Right lung (tissue), 10 donors: ENCODE measurements at places on chromosomes 1 and 21.

- DNase-seq = no peak
Measured at GRCh38 chr1:212062832-212063438, 27.4 kb downstream of the DTL start.

- DNase-seq = no peak
Measured at GRCh38 chr1:85467929-85468540, 3.1 kb upstream of the DDAH1 start.

DNA sequence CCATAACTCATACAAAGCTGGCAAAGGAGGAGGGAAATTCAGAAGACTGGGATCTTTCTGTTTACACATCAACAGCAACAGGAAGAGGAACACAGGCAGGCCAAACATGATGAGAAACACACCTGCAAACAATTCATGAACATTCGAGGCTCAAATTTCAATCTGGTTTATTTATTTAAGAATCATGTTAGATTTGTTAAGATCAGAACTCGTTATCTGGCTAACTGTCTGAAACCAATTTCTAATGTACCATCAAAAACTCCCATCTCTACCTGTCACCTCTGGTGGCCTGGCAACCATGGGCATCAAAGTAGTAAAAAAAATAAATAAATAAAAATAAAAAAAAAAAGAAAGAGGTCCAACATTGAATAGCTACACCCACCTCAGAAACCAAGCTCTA, 9.8 kb downstream of the LBR start:
- no peak for DNase-seq

DNA sequence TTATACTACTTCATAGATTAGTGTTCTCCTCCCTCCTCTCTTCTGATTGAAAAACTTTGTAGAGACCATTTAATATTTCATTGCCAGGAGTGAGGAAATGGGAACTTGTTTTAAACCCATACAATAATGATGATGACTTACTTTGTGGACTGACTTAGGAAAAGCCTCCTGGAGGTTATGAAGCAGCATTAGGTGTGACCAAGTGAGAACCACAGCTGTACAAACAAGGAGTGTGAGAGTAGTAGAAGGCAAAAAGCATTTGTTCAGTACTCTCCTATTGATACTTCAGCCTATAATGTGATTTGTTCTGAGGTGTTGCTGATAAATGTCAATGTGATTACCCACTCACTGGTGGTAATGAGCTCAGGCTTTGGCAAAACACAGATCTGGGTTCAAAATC, 8.4 kb downstream of the TIPRL start:
- no peak for DNase-seq

DNA sequence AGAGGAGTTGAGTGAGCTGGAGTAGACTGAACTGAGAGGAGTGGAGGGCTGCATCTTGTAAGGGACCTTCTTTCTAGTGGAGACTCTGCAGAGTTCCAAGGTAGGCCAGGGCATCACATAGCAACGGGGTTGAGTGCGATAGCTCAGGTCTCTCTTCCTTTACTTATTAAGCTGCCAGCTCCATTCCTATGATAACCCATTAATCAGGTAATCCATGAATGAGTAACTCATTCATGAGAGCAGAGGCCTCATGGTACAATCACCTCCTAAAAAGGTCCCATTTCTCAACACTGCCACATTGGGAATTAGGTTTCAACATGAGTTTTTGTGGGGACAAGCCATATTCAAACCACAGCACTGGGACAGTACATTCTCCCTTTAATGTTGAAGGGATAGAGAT, 21.3 kb downstream of the VN1R5 start:
- no peak for DNase-seq

- no peak for DNase-seq
Measured at GRCh38 chr1:40316595-40317393, at the start of gene COL9A2. Gene COL9A2 (minus strand): TSS chr1:40317286. CDS start chr1:40317197, 89 bp downstream.

GRCh38 chr1:203440771-203441170, 34.8 kb upstream of the PRELP start:
- DNase-seq = peak; percentile 72

- DNase-seq = no peak
Measured at GRCh38 chr1:109094377-109094803, 3.8 kb downstream of the TMEM167B start.

GRCh38 chr21:45487161-45487806, 55.0 kb downstream of the SLC19A1 start:
- no peak for DNase-seq

GRCh38 chr1:34057347-34058130, 107.5 kb downstream of the CSMD2 start:
- no peak for DNase-seq

DNA sequence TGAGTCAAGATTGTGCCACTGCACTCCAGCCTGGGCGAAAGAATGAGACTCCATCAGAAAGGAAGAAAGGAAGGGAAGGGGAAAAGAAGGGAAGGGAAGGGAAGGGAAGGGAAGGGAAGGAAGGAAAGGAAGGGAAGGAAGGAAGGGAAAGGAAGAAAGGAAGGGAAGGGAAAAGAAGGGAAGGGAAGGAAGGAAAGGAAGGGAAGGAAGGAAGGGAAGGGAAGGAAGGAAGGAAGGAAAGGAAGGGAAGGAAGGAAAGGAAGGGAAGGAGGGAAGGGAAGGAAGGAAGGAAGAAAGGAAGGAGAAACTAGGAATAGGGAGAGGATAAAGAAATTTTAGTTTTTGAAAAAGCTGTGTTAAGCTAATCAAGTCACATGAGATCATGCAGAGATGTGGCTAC, 33.4 kb upstream of the NID1 start:
- no peak for DNase-seq

DNA sequence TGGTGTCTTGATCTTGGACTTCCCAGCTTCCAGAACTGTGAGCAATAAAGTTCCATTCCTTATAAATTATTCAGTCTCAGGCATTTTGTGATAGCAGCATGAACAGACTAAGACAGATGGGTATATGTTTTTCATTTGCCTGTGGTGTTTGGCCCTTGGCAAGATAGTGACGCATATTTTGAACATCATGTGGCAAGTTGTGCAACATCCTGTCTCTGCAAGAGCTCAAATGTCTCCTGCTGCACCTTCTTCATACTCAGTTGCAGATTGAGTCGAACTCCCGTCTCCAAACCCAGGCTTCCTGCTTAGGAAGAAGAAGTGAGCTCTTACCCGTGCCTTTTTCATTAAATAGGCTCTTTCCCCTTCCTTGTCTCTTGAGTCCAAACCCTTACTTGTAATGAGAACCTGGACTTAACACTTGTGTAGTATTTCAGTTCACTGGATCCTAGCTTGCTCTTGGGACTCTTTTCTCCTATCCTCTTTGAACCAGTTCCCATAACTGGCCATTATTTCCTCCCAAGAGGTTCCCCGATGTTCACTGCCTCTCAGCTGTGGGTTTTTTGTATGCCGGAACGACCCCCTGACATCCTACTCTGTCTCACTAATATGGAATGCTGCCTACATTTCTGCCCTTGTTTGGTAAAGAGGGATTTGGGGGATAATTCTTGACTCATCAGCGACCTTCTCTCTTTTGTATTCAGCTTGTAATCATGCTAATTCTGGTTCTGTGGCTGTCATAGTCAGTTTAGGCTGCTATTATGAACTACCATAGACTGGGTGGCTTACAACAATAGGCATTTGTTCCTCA, 125.0 kb upstream of the KCNK2 start:
- no peak for DNase-seq

GRCh38 chr1:235073331-235073967, 55.2 kb downstream of the TOMM20 start:
- DNase-seq = no peak

DNA sequence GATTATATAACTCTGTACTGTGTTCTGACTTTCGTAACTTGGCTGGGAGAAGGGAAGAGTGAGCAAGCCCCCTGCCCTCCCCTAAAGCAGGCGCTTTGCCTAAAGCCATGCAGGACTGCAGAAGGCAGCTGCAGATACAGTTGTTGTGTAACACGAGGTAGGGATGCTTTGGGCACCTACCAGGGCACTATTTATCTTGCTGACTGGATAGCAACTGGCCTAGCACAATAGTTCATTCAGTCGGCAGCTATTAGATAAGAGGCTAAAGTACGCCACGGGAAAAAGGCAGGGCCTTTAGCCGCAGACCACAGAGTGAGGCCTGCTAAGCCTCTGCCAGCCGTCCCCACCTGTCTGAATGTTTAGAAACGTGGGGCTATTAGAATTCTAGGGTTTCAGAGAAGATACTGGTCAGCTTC, 80.9 kb downstream of the TTC3 start:
- no peak for DNase-seq

DNA sequence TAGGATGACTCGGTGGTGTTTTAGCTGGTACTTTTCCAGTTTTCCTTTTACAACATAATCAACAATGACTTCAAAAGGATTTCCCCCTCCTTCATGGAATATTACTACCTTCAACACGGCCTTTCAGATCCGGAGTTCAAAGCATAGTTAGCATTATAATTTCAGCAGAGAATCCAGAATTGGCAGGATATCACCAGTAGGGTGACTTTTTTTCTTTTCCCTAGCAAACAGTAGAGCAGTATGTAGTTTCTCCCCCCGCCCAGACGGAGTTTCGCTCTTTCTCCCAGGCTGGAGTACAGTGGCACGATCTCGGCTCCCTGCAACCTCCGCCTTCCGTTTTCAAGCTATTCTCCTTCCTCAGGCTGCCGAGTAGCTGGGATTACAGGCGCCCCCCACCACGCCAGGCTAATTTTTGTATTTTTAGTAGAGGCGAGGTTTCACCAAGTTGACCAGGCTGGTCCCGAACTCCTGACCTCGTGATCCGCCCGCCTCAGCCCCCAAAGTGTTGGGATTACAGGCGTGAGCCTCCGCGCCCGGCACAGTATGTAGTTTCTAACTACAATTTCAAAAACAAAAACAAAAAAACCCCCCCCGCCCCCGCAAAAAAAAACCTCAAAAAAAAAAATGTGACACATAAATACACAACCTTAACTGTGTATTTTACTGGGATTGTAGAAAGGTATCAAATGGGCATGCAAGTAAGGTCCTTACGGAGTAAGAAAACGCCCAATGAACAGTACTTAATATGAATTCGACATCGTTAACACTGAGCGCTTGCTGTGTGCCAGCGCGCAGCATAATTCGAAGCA, 1.5 kb upstream of the COX20 start:
- DNase-seq = peak; percentile 73

- no peak for DNase-seq
Measured at GRCh38 chr1:248844526-248844925, 6.5 kb downstream of the ZNF672 start.

DNA sequence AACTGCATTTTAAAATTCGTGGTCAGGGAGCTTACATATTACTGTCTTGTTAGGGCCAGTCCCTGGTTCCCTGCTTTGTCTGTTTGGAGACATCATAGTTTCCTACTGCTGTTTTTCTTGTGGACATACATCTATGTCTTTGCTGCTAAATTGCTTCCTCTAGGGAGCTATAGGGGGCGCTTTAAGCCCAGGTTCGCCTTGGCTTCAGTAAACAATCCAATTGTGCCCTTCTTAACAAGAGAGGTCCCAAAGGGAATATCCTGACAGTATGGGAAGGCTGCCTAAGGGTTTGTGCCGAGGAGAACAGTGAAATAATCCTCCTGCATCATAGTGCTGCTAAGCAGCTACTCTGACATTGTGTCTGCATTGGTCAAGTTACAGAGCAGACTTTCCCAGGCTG, 112.5 kb downstream of the USH2A start:
- DNase-seq = no peak

- no peak for DNase-seq
Measured at GRCh38 chr1:222384531-222384930, 163.4 kb downstream of the HHIPL2 start.

- DNase-seq = no peak
Measured at GRCh38 chr1:58788259-58788658, 4.4 kb upstream of the JUN start.

DNA sequence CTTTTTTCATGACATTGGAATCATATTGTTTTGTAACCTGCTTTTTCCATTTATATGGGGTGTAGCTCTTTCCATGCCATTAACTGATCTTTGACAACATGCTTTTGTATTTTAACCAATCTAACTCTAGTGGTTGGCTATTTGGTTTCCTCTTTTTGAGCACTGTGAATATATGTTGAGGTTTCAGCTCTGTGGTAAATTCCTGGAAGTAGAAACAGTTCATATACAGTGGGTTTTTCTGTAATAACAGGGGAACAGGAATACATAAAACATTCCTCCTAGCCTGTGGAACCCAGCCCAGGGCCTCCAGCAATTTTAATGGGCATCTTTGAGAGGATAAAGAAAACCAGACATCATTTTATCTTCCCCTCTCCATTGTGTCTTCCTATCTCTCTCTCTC, 17.4 kb downstream of the AZIN2 start:
- DNase-seq = no peak

GRCh38 chr1:22826604-22827580, 116.3 kb downstream of the EPHB2 start:
- peak; percentile 56 for DNase-seq

- no peak for DNase-seq
Measured at GRCh38 chr21:28100366-28100765, 892.3 kb downstream of the LTN1 start.

DNA sequence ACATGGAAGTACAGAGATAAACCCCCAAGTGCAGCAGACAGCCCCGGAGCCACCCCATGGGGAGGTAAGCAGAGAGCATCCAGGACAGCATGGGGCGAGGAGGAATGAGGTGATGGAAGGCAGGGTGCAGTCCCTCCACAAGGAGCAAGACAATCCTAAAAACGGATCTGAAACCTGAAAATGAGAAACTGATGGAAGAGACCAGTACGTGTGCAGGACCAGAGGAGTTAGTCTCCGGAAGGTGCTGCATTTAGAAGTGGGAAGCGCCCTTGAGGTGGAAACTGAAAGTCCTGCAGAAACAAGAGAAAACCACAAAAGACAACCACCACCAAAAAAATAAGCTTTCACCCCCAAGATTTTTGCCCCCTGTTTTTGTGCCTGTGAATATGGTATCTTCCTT, 17.4 kb upstream of the DDOST start:
- DNase-seq = no peak

- DNase-seq = peak; percentile 34
Measured at GRCh38 chr21:20999659-21000058, 1.4 kb downstream of the NCAM2 start.

- DNase-seq = no peak
Measured at GRCh38 chr1:224588515-224588914, 27.6 kb upstream of the CNIH3 start.

DNA sequence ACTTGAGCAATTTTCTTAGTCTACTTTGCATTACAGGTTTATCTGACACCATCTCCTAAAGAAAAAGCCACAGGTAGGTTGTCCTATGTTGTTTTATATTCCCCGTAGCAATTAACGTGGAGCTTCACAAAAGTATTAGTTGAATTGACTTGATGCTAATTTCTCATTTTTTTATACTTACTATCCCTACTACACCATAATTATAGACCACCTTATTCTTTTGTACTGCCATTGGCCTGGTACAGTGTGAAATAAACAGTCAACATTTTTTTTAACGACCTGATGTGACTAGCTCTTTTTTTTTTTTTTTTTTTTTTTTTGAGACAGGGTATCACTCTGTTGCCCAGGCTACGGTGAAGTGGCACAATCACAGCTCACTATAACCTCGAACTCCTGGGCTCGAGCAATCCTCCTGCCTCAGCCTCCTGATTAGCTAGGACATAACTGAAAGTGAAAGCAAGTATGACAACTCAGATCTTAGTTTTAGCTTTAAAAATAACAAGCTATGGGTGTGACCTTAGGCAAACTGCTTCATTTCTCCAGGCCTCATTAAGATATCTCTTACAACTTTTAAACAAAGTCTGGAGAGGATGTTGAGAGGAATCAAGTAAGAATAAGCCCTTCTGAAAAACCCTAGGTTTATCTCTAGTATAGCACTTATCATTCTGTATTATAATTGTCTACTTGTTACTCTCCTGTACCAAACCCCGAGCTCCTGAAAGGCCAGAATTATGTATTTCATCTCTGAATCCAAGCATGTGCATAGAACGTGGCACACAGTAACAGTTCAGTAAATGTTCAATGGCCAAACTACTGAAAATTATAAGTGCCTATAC, 49.5 kb downstream of the LUZP1 start:
- DNase-seq = no peak

- DNase-seq = no peak
Measured at GRCh38 chr1:66641891-66642473, 108.0 kb downstream of the SGIP1 start.
